ENCODE measurements at places on chromosomes 11 and 22. TPM values are rescaled to one million over a fixed set of nuclear protein-coding genes. Genes with fewer than 3 reads are reported as not detected.
A peak's percentile ranks its signal among the peaks of the same experiment; 100 is the strongest.

The PANX2 gene
- 0.29 TPM for total RNA-seq

GRCh38 chr11:121715405-121715804 lies 262.6 kb upstream of the SORL1-AS1 start:
- no peak overlapping the region for H3K27ac ChIP-seq
- no peak overlapping the region for H3K4me3 ChIP-seq
- no peaks in the 10 kb centered on the region for H3K4me1 ChIP-seq
- no peak for DNase-seq
- H3K27me3 ChIP-seq: no peaks in the 10 kb centered on the region

- H3K27me3 ChIP-seq: peaks cover 23% of the 10 kb centered on the region
- no peak overlapping the region for H3K27ac ChIP-seq
- H3K4me1 ChIP-seq: no peaks in the 10 kb centered on the region
These were observed 6.2 kb downstream of the GAL3ST1 start for GRCh38 chr22:30568137-30568805.

The MS4A7 gene
- 0.36 TPM for total RNA-seq

GRCh38 chr11:19234231-19234817 lies 6.4 kb downstream of the E2F8 start:
- H3K4me3 ChIP-seq: no peak overlapping the region
- H3K4me1 ChIP-seq: peaks cover 10% of the 10 kb centered on the region

DNA sequence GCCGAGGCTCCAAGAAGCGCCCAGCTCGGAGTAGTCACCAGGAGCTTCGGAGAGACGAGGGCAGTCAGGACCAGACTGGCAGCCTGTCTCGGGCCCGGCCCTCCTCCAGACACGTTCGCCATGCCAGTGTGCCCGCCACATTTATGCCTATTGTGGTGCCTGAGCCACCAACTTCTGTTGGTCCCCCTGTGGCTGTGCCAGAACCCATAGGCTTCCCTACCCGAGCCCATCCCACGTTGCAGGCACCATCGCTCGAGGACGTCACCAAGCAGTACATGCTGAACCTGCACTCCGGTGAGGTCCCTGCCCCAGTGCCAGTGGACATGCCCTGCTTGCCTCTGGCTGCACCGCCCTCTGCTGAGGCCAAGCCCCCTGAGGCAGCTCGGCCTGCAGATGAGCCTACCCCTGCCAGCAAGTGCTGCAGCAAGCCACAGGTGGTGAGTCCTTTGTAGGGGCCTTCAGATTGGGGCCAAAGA lies 3.4 kb downstream of the ARHGEF17 start:
- peaks cover 78% of the 10 kb centered on the region for H3K4me1 ChIP-seq
- peak overlapping the region; percentile 98 for H3K27ac ChIP-seq
- DNase-seq: no peak
- no peaks in the 10 kb centered on the region for H3K27me3 ChIP-seq
- peaks cover 18% of the 10 kb centered on the region for H3K36me3 ChIP-seq

The PSMD13 gene
- total RNA-seq: 117 TPM

The OR52I2 gene
- total RNA-seq: not detected

DNA sequence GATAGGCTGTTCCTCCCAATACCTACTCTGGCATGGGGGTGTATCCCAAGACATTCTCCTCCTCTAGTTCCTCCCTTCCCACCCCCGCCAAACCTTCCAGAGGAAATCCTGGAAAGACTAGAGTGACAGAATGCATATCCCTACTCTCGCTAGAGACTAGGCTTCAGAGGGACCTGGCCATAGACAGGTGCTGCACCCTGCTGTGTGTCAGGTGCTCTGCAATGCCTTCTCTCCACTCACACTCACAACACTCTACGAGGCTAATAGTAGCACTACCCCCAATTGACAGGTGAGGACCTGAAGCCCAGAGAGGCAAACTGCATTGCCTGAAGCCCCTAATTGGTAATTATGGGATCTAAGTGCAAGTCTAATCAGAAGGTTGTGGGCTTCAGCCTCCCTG lies 46.2 kb upstream of the LMO1 start:
- H3K27me3 ChIP-seq: peaks cover 5% of the 10 kb centered on the region
- H3K4me1 ChIP-seq: no peaks in the 10 kb centered on the region
- H3K36me3 ChIP-seq: no peaks in the 10 kb centered on the region
- no peak overlapping the region for H3K27ac ChIP-seq
- DNase-seq: peak; percentile 15

The CRACR2B gene
- total RNA-seq: 0.72 TPM

The TP53AIP1 gene
- under 0.01 TPM for total RNA-seq

- H3K4me1 ChIP-seq: peaks cover 57% of the 10 kb centered on the region
- H3K27me3 ChIP-seq: no peaks in the 10 kb centered on the region
- H3K36me3 ChIP-seq: peaks cover 8% of the 10 kb centered on the region
These were observed 5.9 kb downstream of the SERPIND1 start for GRCh38 chr22:20779818-20780158.

The RBMXL2 gene
- not detected for total RNA-seq

DNA sequence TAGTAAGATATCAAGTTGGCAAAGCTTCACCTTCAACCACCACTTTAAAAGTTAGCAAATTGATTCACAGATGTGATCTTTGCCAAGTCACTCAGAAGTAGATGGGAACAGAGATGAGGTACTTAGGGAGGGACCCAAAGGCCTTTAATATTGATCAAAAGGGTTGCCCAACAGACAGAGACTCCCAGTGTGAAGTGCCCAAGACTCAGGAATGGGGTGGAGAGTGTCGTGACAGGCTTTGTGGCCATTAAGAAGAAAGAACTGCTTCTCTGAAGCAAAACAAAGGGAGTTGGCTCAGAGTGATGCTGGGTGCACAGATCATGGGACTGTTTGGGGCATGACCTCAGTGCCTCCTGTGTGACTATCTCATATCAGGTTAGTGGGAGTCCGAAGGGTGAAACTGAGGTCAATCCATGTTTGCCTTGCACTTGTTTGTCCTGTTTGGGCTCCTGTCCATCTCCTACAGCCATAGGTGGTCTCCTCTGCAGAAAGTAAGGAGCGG lies 132.3 kb downstream of the APIP start:
- no peaks in the 10 kb centered on the region for H3K36me3 ChIP-seq
- H3K27ac ChIP-seq: no peak overlapping the region
- H3K4me3 ChIP-seq: no peak overlapping the region
- H3K27me3 ChIP-seq: peaks cover 18% of the 10 kb centered on the region
- no peak for DNase-seq

DNA sequence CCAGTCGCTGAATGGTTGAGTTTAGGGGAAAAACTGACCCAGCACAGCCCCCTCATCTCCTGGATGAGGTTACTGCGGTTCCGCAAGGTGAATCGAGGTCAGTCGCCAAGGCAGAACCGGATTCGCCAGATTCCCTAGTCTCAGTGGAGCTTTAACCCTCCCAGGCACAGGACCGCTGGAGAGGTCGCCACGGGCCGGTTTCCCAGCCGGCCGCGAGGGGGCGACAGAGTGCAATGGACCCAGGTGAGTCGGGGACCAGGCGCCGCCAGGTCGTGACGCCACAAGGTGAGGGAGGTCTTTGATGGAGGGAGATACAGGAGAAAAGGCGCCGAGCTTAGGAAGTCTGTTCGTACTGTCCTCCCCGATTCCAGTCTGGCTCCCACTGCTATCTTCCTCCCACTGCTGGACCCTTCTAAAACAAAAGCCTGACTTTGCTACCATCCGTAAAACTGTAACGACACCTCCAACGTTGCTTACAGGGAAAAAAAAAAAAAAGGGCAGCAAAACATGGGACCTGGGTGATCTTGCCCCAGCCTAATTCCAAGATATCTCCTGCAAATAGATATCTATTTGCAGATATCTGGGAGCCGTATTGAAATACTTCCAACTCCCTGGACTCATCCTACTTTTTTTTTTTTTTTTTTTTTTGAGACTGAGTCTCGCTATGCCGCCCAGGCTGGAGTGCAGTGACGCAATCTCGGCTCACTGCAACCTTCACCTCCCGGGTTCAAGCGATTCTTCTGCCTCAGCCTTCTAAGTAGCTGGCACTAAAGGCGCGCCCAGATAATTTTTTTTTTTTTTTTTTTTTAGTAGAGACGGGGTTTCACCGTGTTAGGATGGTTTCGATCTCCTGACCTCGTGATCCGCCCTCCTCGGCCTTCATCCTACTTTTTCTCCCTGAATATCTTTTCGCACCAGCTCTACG lies 1.4 kb upstream of the GGA1 start:
- no peaks in the 10 kb centered on the region for H3K36me3 ChIP-seq
- H3K4me1 ChIP-seq: peaks cover 33% of the 10 kb centered on the region
- H3K4me3 ChIP-seq: peak overlapping the region; percentile 67
- peaks cover 19% of the 10 kb centered on the region for H3K27me3 ChIP-seq

The LSP1 gene
- total RNA-seq: 54.6 TPM

The SMIM35 gene
- total RNA-seq: not detected

DNA sequence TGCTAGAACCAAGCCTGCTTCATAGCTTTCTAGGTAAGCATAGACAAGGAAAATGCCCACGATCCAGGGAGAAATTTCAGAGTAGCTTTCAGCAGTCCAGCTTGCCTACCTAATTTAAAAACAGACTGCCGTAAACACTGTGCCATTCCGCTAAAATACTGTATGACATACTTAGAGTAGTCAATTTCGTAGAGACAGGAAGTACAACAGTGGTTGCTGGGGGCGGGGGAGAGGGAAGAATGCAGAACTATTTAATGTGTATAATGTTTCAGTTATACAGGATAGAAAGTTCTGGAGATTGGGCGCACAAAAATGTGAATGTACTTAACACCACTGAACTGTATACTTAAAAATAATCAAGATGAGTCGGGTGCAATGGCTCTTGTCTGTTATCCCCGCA lies 56.7 kb downstream of the C11orf58 start:
- H3K27me3 ChIP-seq: no peaks in the 10 kb centered on the region
- no peak overlapping the region for H3K4me3 ChIP-seq
- H3K36me3 ChIP-seq: no peaks in the 10 kb centered on the region
- H3K4me1 ChIP-seq: peaks cover 30% of the 10 kb centered on the region
- no peak overlapping the region for H3K27ac ChIP-seq

The DEPDC7 gene
- 13.3 TPM for total RNA-seq

GRCh38 chr11:12288212-12288930 lies 89.0 kb upstream of the PARVA start:
- peak overlapping the region; percentile 98 for H3K27ac ChIP-seq
- peaks cover 3% of the 10 kb centered on the region for H3K36me3 ChIP-seq
- peak; percentile 96 for DNase-seq
- peak overlapping the region; percentile 62 for H3K4me3 ChIP-seq
- peaks cover 56% of the 10 kb centered on the region for H3K4me1 ChIP-seq
- H3K27me3 ChIP-seq: no peaks in the 10 kb centered on the region

- no peak overlapping the region for H3K4me3 ChIP-seq
- no peaks in the 10 kb centered on the region for H3K36me3 ChIP-seq
- no peaks in the 10 kb centered on the region for H3K4me1 ChIP-seq
- no peaks in the 10 kb centered on the region for H3K27me3 ChIP-seq
- no peak overlapping the region for H3K27ac ChIP-seq
- no peak for DNase-seq
These were observed 62.6 kb upstream of the WT1 start for GRCh38 chr11:32497951-32498350.
